NCI-H82 (cell line): ENCODE measurements at places on chromosomes 5 and 9.

- DNase-seq: no peak
Measured at GRCh38 chr5:174205939-174206338, 160.4 kb downstream of the NSG2 start.

- DNase-seq: no peak
Measured at GRCh38 chr9:71766663-71767062, 1.6 kb downstream of the CEMIP2 start.

- no peak for DNase-seq
Measured at GRCh38 chr5:74945561-74946165, 79.5 kb upstream of the FAM169A start.

DNA sequence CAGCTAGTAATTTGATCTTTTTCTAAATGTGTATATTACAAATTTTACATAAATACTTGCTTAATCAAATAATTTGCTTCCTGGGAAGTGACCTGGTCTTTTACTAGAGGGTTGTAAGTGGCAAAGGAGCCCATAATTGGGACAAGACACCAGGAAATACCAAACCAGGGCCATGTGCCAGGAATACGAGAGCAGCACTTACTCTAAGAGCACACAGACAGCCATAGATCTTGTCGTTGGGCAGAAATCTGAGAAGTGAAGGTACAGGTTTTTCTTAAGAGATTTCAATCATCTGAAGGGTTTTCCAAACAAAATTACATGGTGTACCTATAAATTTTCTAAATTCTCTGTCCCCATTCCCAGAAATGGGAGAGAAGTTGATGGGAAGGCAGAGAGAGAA, 179.3 kb downstream of the HINT1 start:
- DNase-seq: no peak

DNA sequence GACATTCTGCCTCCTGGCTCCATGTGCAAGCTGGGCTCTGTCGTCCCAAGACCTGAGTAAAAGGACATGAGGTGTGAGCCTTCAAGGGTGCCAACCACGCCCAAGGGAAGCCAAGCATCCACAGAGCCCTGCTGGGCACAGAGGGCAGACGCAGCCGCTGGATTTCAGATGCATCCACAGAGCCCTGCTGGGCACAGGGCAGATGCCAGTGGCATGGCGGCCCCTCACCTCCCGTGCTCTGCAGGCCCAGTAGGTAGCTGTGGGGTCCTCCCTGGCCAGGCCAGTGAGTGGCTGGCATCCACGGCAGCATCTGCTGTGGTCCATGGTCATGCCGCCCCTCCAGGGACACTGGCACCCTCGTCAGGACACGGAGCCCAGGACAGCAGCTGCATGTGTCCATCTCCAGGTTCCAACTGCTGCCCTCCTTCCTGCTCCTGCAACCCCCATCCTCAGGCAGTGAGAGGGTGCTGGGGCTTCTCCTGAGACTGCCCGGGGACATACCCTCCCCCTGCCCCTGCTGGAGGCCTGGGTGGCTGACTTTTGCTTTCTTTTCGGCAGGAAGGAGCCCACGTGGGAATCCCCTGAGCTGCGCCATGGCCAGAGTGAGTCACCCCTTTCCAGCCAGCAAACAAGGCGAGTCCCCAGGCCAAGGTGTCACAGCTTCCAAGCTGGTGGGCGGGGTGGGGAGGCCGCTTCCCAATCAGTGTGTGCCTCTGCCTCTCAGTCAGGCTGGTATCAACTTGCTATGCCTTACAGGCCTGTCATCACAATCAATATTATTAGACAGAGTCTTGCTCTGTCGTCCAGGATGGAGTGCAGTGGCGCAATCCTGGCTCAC, 4.0 kb upstream of the TRAF2 start:
- DNase-seq: no peak

DNA sequence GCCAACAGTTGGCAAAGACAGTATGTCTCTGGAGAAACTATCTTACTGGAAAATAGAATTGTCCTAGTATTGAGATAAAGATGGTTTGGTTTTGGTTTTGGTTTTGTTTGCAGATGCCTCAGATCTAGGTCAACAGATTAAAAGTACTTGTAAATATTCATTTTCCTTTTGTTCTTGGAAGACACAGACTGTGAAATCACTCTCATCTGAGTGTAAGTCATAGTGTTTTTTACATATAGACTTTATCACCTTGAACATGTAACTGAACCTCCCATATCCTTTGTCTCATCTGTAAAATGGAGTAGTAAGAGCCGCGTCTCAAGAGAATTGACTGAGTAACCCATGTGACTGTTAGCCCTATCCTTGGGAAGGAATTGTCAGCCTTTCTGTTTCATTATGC, 34.3 kb downstream of the MAP3K1 start:
- no peak for DNase-seq

GRCh38 chr9:37923118-37923795, 19.3 kb upstream of the SLC25A51 start:
- DNase-seq: no peak
